Adipose tissue (tissue), 3 donors: ENCODE measurements at places on chromosomes 4 and X. TPM values are rescaled to one million over a fixed set of nuclear protein-coding genes. Genes with fewer than 3 reads are reported as not detected.

The ATP1B4 gene
- polyA plus RNA-seq = not detected

The SH3TC1 gene
- polyA plus RNA-seq = 14.2 TPM

The CXCL11 gene
- polyA plus RNA-seq = not detected

The TMEM35A gene
- polyA plus RNA-seq = 0.24 TPM

The GYG2 gene
- 441 TPM for polyA plus RNA-seq

The PIM2 gene
- 3.5 TPM for polyA plus RNA-seq
